NCI-H460 (cell line): ENCODE measurements at places on chromosomes 7 and 10. TPM values are rescaled to one million over a fixed set of nuclear protein-coding genes. Genes with fewer than 3 reads are reported as not detected.

DNA sequence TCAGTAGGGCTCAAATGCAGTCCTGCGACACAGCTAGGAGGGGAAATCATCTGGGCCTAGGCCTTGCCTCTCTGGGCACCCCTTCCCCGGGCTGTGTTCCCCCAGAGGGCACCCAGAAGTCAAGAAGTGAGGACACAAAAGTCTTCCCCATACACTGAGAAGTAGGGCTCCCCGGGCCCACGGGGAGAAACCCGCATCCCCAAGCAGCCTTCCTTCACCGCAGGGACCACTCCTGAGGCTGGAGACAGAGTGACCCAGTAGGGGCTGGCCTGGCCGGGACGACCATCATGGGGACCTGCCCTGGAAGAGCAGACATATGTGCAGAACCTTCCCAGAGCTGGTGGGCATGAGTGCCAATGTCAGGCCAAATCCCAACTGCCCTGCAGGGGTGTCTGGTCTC is 163.5 kb downstream of the GFRA1 start:
- no peak for DNase-seq

DNA sequence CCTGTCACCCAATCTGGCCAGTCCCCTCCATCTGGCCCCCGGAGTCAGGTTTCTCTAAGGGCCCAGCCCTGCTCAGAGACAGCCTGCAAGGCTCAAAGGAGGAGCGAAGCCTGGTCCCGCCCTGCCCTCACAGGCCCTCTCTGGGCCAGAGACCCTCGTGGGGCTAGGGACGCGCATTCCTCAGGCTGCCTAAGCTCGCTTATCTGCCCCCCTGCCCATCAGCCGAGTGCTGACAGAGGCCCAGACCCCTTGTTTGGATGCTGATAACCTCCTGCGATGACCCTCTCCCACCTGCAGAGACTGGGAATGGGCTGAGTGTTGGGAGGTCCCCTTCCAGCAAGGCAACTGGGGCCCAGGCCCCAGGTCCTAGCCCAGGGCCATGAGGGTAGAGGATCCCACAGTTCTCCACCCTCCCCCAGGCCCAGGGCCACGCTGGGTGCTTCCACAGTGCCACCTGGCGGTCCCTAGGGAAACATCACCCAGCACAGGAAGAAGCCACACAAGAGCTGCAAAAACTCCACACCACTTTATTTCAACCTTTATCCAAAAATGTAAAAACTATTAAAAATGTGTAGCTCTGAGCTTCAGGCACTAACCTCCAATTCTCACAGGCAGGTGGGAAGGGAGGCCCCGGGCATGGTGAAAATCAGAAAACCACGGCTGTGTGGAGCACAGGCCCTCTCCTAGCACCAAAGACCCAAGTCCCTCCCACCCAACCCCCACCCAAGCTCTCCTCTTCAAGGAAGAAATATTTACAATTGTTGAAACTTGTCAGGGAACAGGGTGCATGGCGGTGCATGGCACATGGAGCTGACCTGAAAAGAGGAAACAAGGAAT is 2.2 kb downstream of the NPM3 start:
- peak; percentile 64 for DNase-seq

GRCh38 chr7:7251742-7252141 is 69.4 kb downstream of the C1GALT1 start:
- DNase-seq, result no peak

DNA sequence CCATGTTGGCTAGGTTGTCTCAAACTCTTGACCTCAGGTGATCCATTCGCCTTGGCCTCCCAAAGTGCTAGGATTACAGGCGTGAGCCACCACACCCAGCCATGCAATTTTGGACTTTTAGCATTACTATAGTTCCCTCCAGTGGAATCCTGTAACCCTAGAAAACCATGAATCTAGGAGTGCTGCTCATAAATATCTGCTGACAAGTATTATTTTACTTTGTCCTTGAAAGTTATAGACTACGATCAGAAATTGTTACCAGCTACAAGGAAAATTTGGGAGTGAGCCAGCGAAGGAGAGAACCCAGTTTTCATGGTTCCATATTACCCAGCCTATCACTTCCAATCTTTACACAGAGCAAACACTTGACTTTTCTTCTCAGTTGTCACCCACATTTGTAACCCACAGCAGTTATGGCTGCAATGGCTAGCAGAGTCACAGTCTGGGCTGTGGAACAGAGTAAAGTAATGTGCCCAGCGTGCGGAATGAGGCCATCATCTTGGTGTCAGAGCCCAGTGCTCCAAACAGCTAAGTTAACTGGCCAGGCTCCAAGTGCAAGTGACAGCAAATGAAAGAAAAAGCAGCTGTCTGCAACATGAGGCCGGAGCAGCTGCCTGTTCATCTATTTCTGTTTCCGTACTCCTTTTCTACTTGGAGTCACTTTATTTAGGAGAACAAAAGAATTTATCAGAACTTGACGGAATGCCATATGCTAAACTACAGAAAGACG is 29.9 kb downstream of the ZC3HC1 start:
- DNase-seq, result no peak

- no peak for DNase-seq
Observed at GRCh38 chr7:157497367-157497743, 160.6 kb downstream of the DNAJB6 start.

GCK gene
- not detected in 2 replicates for total RNA-seq

AOAH gene
- total RNA-seq, result 0.10 TPM in 1 of 2 replicates, not detected in the other
